Stimulated activated CD8-positive, alpha-beta memory T cell treated with anti-CD3 and anti-CD28 coated beads, Interleukin-2, amount 100 ng/mL, for 48 hours (primary cell): ENCODE measurements at places on chromosomes 4 and X.

- no peak for DNase-seq
Observed at GRCh38 chr4:143711543-143712154, 11.2 kb upstream of the FREM3 start.

DNA sequence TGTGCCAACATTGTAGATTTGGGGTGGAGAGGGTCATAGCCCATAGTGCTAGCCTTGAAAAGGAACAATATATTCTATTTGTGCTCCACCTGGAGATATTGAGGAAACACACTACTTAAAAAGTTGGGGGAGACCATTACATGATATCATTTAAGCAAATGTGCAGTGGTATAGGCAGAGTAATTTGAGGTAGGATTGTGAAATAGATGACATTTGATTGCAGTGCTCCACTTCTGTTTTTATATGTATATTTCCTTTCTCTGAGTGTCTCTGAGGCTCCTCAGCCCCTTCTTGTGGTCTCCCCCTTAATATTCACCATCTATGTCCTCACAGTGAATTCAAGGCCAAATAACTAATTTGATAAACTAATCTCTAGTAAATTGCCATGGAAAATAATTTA is 85.6 kb upstream of the NMU start:
- DNase-seq = no peak

GRCh38 chr4:161856711-161857326 is 307.0 kb downstream of the FSTL5 start:
- no peak for DNase-seq

DNA sequence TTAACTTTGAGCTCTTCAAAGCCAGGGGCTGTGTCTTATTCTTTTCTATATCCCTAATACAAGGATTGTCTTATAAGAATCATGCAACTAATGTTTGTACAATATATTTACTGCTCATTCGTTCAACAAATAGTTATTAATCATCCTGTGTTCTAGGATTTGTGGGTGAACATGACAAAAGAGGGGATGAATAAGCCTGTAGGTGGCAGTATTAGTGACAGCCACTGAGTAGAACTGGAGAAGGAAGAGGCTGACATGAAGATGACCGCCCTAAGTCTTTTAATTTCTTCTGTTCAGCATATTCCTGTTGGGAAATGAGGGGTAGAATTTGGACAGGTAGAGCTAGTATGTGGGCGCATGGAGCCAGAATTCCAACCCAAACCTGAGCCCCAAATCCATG is 11.9 kb upstream of the LINC00632 start:
- DNase-seq = no peak

- DNase-seq = no peak
Observed at GRCh38 chr4:35252866-35253265, 991.4 kb downstream of the ARAP2 start.

DNA sequence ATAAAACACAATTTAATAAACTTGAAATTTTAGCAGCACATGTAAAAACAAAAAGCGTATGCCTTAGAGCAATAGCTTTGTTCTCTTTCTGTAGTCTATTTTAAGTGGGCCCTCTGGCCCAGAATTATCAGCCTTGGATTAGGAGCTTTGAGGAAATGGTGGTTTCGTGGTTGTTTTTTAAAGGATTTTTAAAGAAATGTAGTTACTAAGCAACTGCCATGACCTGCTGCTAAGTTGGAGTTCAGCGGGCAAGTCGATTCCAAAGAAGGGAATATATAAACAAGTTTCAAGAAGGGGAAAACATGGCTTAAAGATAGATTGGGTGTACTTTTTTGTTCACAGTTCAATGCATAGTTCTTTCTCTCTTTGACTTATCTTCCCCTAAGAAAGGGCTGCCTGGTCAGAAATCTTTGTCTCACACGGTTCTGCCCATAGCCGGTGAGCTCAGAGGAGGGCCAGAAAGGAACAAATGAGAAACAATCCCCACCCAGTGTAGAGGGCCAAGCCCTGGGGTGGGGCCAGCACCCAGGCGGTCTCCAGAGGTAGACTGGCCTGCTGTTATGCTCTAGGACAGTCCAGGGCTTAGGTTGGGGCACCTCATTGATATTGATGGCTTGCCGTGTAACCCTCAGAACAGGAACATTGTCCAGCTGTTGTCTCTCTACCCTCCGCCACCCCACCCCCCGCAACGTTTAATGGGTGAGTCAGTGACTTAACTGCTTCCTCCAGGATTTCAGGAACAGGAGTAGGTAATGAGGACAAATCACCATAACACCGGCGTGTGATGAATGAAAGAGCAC is 32.5 kb downstream of the DLG3 start:
- no peak for DNase-seq

GRCh38 chrX:135974279-135974856 is 580 bp upstream of the MMGT1 start:
- DNase-seq = peak; percentile 43

DNA sequence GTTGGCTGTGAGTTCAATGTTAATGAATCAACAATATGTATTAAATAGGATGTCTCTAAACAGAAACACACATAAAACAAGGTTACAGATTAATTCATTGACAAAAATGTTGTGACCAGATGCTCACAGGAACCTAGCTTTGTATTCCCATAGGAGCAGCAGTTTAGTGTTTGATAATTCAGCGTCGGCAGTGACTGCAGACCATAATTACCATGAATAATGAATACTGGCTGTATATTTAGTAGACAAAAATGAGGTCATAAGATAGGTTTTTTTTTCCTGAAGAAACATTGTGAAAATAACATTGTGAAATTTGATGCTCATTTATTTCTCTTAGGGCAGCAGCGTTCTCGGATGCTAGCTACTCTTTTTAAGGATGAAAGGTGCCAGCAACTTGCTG is 27.8 kb downstream of the COPS4 start:
- DNase-seq = no peak

GRCh38 chrX:45743081-45743533 is 542.4 kb upstream of the DIPK2B start:
- DNase-seq = no peak

- no peak for DNase-seq
Observed at GRCh38 chr4:84481077-84481859, 17.8 kb downstream of the NKX6-1 start.

DNA sequence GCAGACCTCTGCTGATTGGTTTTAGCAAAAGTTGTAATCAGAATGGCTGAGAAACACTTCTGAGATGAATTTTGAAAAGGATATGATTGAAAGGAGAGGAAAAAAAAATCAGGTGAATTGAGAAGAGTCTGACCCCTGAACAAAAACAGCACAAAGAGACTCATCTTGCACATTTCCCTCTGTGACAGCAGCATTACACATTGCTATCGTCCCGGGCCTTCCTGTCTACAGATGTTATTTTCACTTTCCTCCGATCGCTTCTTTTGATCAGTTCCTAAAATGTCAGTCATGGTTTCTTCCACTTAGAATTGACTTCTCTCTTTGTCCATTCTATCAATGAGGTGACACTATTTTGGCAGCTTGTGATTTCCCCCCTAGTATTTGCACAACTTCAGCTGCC is 262.6 kb downstream of the GPC3 start:
- no peak for DNase-seq

DNA sequence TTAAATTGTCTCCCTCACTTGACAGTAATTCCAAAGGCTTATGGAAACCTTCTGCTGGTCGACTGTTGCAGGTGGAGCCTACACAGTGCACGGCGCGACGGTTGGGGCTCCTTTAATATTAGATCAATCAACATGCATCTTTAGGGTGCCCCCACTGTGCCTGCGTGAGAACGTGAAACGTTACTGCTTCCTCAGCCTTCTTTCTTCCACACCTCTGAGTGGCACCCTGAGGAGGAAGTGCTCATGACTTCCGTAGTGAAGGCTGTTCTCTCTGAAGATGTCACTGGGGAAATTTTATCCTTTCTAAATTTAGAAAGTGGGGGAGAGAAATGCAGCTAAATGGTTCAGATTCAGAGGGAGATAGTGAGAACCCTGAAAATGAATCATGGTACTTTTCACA is 184.0 kb upstream of the ZFP42 start:
- DNase-seq = no peak

DNA sequence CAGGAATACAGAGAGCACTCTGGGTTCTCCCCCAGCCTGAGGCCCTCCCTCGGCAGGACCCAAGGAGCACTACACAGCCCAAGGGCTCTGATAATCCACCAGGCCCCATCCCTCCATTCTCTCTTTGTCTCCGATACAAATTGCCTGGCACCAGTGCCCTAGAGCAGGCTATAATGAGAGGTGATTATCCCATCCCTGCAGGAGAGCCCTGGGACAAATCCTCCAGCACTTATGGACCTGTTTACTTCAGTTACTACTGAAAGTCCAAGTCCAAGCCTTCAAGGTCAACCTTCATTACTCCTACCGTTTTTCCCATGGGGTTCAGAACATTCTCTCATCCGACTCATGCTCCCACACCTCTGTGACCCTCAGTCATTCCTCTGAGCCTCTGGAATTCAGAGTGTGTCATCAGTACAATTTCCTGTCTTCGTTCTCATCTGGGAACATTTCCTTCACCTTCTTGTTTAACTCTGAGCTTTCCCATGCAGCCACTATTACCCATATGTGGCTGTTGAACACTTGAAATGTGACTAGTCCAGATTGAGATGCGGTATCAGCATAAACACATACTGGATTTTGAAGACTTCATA is 299.0 kb downstream of the RAPGEF2 start:
- DNase-seq = no peak

GRCh38 chr4:47143261-47143660 is 111.9 kb downstream of the GABRB1 start:
- no peak for DNase-seq

GRCh38 chr4:2936773-2937145 is 26.4 kb downstream of the NOP14 start:
- peak; percentile 60 for DNase-seq

- no peak for DNase-seq
Observed at GRCh38 chrX:122272011-122272410, 912.1 kb upstream of the GRIA3 start.

- no peak for DNase-seq
Observed at GRCh38 chr4:163448540-163449203, 24.9 kb downstream of the TKTL2 start.

DNA sequence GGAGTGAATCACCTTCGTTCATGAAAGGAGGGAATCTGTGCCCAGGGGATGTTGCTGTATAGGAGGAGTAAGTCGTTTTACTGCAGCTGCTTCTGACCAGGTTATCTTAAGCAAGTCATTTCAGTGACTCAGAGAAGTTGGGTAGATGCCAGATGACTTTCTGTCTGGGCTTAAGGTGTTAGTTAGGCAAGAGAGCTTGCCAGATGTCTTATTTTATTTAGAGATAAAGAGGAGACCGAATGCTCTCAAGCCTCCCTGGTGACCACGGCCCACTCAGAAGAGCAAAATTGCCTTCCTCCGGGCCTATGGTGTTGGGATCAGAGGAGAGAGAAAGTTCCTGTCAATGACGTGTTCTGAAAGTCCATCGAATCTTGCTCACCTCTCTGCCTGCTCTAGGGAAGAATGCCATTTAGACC is 16.3 kb upstream of the ZNF827 start:
- no peak for DNase-seq

GRCh38 chr4:30722359-30723200 is 2.4 kb downstream of the PCDH7 start:
- no peak for DNase-seq

DNA sequence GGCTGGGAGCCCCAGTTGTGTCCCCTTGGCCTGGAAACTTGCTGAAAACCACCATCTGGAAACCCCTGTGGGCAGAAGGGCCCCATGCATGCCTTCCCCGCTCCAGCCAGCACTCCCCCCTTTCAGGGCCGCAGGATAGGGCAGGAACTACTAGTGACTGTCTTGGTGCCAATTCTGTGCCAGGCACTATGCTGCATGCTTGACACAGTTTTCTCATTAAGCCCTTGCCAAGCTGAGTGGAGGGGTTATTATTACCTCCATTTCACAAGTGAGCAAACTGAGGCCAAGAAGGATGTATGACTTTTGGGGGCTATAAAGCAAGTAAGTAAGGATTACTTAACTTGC is 73.6 kb upstream of the PJA1 start:
- no peak for DNase-seq

DNA sequence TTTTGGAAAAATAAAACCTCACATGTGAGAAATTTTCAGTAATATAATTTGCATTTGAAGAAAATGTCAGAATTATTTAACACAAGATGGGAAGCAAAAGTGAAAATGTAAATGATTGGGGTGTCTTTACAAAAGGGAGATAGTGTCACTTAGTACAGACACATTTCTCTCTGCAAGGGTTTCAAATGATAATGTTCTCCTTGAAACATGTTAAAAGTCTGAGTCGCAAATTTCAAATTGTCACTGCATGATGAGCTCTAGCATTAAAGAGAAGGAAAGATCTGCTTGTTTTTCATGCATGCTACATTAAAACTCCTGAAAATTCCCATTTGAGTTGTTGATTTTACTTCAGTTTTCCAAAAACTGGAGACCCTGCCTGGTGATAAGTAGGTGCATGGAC is 122.0 kb upstream of the LDB2 start:
- DNase-seq = no peak

- no peak for DNase-seq
Observed at GRCh38 chrX:8189096-8189830, 18.2 kb upstream of the VCX2 start.

- DNase-seq = no peak
Observed at GRCh38 chr4:57554556-57555092, 444.4 kb upstream of the IGFBP7 start.

DNA sequence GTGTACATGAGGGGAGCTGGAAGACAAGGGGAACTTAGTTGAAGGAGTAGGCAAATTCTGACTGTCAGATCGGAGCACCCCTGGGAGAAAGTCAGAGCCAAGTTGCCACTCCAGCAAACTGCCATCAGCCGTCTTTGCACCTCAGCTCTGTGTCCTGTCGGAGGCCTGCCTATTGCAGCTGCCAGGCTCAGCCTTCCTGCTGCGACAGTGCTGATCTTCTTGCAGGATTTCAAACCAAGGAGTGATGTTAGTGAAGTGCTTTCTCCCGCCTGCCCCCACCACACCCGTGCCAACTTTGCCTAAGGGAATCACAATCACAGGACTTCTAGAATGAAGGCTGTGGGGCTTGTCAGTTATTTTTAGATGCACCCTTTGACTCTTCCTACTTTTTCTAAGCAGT is 185.3 kb downstream of the KIT start:
- DNase-seq = no peak

DNA sequence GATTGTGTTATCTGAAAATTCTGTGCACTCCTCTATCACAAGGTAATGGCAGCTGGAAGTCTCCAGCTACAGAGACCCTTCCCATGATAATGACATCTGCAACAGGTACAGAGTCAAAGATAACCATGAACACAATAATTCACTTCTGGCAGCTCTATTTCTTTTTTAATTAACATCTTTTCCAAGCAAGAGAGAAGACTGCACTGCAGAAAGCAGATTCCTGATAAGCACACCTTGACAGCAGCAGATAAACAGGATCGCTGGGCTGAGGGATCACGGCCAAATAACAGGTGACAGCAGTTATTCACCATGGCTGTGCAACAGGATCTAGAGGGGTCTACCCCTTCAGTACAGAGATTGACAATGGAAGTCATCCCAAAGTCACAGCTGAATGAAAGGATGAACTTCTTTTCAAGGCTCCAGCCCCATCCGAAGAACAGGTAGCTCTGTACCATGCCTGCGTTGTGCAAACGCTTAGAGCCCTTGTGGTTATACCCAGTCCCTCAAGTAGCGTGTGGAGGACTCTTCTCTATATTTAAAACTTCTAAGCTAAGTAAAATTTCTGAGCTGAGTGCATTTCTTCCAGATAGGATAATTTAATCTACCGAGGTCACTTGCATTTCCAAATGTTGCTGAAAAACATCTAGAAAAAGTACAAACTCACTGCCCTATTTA is 66.7 kb downstream of the DCHS2 start:
- DNase-seq = no peak
